ENCODE measurements at places on chromosomes 11 and 22. TPM values are rescaled to one million over a fixed set of nuclear protein-coding genes. Genes with fewer than 3 reads are reported as not detected.
A peak's percentile ranks its signal among the peaks of the same experiment; 100 is the strongest.

- no peak overlapping the region for H3K4me3 ChIP-seq
- peak; percentile 52 for DNase-seq
- peaks cover 4% of the 10 kb centered on the region for H3K36me3 ChIP-seq
- H3K27ac ChIP-seq = peak overlapping the region; percentile 85
These were observed 36.2 kb downstream of the PISD start for GRCh38 chr22:31625661-31626426.

Gene TMA7B
- total RNA-seq = not detected

DNA sequence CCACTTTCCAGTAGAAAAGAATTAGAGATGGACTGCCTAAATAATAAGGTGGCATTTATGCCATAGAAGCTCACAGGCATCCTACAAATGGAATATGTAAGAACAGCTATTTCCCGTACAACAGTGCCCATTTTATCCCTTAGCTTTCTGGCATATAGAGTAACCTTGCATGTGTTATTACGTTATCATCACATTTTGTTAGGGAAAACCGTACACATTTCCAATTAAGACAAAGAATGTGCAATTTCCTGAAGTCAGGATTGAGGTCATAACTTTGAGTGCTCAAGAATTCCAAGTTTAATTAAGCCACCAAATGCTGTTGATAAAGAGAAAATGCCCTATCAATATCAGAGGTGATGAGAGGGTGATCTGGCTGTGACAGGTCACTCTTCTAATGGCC, 58.9 kb downstream of the LDLRAD3 start:
- no peak overlapping the region for H3K27ac ChIP-seq
- no peaks in the 10 kb centered on the region for H3K27me3 ChIP-seq
- DNase-seq = no peak
- no peaks in the 10 kb centered on the region for H3K36me3 ChIP-seq
- no peak overlapping the region for H3K4me3 ChIP-seq

DNA sequence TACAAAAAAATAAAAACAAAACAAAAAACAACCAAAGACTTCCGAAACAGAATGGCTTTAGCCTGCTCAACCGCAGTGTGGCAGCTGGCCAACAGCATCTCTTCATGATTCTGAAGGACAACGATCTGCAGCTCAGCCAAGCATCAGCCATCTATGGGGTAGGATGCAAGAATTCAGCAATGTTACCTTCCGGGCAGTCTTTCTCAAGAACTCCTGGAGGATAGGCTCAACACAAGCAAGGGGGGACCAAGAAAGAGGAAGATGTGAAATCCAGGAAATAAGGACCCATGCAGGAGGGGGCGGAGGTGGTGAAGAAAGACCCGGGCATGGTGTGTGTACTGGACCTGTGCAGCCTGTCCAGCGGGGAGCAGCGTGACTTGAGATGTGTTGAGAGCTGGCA, 3.5 kb upstream of the TSPO start:
- no peaks in the 10 kb centered on the region for H3K36me3 ChIP-seq
- H3K27ac ChIP-seq = no peak overlapping the region
- peaks cover 20% of the 10 kb centered on the region for H3K4me1 ChIP-seq
- no peaks in the 10 kb centered on the region for H3K27me3 ChIP-seq
- H3K4me3 ChIP-seq = no peak overlapping the region
- DNase-seq = peak; percentile 35

GRCh38 chr22:17999851-18000250, 24.5 kb downstream of the MICAL3 start:
- no peaks in the 10 kb centered on the region for H3K27me3 ChIP-seq
- peak overlapping the region; percentile 51 for H3K4me3 ChIP-seq
- peak; percentile 37 for DNase-seq
- H3K36me3 ChIP-seq = no peaks in the 10 kb centered on the region

GRCh38 chr11:88418508-88418907, 81.0 kb upstream of the CTSC start:
- no peaks in the 10 kb centered on the region for H3K4me1 ChIP-seq
- DNase-seq = no peak
- H3K27me3 ChIP-seq = no peaks in the 10 kb centered on the region
- no peaks in the 10 kb centered on the region for H3K36me3 ChIP-seq

DNA sequence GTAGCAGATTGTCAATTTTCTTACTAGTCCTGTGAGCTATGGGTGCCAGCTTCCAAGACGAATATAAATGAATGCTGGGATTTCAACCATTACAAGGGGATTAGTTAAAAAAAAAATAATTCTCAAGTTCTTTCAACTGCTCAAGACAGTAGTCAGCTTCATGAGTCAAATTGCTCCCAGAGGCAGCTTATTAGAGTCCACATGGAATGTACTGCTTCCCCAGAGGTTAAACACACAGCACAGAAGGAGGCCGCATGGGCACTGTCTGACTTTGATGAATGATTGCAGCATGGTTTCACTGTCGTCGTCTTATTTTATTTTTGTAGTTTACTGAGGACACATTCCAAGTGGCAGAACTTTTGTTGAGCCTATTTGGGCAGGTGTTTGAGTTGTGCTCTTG, 563.2 kb downstream of the TMEM135 start:
- no peak for DNase-seq
- no peaks in the 10 kb centered on the region for H3K36me3 ChIP-seq
- H3K27me3 ChIP-seq = no peaks in the 10 kb centered on the region
- H3K27ac ChIP-seq = no peak overlapping the region
